Cardiac ventricle fibroblast (primary cell): ENCODE measurements at places on chromosomes 3 and 15. TPM values are rescaled to one million over a fixed set of nuclear protein-coding genes. Genes with fewer than 3 reads are reported as not detected.

The CKMT1A gene
- 0.06 TPM in 1 of 2 replicates, not detected in the other for total RNA-seq

The MAGEL2 gene
- 0.05 and 0.12 TPM in 2 replicates for total RNA-seq

The GOLGA8T gene
- not detected in 2 replicates for total RNA-seq

The ASB7 gene
- 9.2 and 9.4 TPM in 2 replicates for total RNA-seq

The SCN11A gene
- 0.12 and 0.15 TPM in 2 replicates for total RNA-seq

The RETNLB gene
- not detected in 2 replicates for total RNA-seq

The IQCF6 gene
- not detected in 2 replicates for total RNA-seq

The IP6K1 gene
- 41.2 and 42.1 TPM in 2 replicates for total RNA-seq

The ST8SIA2 gene
- not detected in 2 replicates for total RNA-seq

The GP5 gene
- 0.06 and 0.10 TPM in 2 replicates for total RNA-seq

The LRRN1 gene
- 0.06 TPM in 1 of 2 replicates, not detected in the other for total RNA-seq

The PRTG gene
- 0.87 and 2.9 TPM in 2 replicates for total RNA-seq

The LMCD1 gene
- 57.5 and 64.9 TPM in 2 replicates for total RNA-seq

The TRIM69 gene
- 7.9 and 10.1 TPM in 2 replicates for total RNA-seq

The GP9 gene
- not detected in 2 replicates for total RNA-seq

The TUSC7 gene
- not detected in 2 replicates for total RNA-seq

The GOLGA8G gene
- total RNA-seq = not detected in 2 replicates

The CACNA2D3 gene
- total RNA-seq = 2.6 TPM in 2 replicates

The C3orf70 gene
- 0.75 and 1.2 TPM in 2 replicates for total RNA-seq

The CPA3 gene
- not detected in 2 replicates for total RNA-seq

The RLBP1 gene
- total RNA-seq = not detected in 2 replicates
